ENCODE measurements at places on chromosomes 6 and 20. TPM values are rescaled to one million over a fixed set of nuclear protein-coding genes. Genes with fewer than 3 reads are reported as not detected.

The TSBP1 gene
- not detected for total RNA-seq

The SS18L1 gene
- 12.1 TPM for total RNA-seq

The MEI4 gene
- not detected for total RNA-seq

The CCN6 gene
- total RNA-seq = not detected

The ASCC3 gene
- total RNA-seq = 46.9 TPM

The SLC17A2 gene
- total RNA-seq = not detected

The DEK gene
- 77.6 TPM for total RNA-seq

The VSTM2L gene
- 0.78 TPM for total RNA-seq

The GPR6 gene
- total RNA-seq = not detected

The MCHR2 gene
- total RNA-seq = not detected

The GOPC gene
- 21.2 TPM for total RNA-seq

The FOXS1 gene
- 10.0 TPM for total RNA-seq

All from aorta (tissue), 5 donors.